ENCODE measurements at places on chromosomes 3 and 15.

DNA sequence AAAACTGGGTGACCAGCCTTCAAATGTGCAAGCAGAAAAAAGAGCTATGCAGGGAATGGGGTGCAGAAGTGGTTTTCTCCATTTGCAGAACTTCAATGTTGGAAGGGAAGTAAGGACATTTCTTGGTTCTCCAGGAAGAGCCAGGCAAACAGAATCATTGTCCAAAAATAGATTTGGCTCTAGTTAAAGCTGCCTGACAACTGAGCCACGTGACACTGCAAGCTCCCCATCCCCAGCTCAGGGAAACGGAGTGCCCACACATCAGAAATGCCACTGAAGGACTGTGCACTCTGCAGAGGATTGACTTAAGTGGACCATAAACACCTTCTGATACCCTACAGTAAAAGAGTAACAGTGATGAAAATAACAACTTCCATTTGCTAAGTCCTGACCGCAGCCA lies 195.6 kb upstream of the NSMCE3 start:
- DNase-seq, result no peak

DNA sequence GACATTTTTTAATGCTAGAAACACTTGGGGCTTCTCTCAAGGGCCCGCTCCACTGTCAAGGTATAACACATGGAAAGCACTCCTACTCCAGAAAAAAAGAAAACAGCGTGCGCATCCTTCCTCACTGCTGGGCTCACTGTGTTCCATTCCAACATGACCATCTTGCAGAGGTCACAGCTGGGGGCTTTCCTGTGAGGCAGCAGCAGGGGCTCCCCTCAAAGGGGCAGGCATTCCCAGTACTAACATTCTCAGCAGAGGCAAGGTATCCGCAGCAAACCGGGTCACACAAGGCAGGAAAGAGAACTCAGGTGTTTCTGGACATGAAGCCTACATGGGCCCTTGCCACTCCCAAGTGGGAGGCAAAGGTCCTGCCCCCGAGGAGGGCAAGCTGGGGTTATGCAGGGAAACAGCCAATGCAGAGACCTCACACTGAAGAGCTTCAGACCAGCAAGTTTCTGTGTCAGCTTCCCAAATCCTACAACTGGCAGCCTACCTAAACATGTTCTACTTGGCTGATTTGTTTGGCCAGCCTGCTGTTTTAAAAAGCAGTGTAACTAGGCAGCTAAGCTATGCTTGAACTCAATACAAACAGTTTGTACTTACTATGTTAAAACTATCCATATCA lies 6.4 kb downstream of the BDH1 start:
- no peak for DNase-seq

DNA sequence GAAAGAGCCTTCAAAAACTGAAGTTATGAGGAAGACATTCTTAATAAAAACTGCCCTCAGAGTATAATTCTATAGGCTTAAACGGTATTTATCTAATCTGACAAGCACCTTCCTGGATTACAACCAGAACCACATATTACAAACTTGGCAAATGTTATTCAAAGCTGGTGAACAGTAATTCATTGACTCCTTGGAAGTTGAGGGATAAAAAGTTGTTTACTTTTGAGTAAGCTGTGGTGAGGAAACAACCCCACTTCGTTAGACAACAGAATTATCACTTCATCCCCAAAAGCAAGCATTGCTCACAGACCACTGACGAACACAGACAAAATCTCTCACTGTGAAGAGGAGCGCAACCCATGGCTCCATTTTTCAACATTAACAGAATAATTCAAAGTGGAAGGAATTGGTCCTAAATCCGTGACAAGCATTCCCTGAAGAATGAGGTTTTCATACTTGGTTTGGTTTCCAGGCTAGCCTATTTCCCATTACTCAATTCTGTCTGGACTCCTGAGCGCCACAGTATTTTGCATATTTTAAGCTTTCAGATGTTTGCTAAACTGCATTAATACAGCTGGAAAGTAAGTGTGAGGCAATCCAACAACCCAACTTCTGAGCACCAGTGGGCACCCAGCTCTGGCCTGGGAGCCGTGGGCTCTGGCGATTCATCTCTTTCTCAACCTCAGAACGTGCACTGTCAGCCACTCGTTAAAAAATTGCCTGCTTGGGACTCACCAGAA lies 32.7 kb downstream of the LRIG1 start:
- DNase-seq, result peak; percentile 78

GRCh38 chr3:16846373-16847080 lies 38.2 kb upstream of the PLCL2 start:
- DNase-seq, result no peak

DNA sequence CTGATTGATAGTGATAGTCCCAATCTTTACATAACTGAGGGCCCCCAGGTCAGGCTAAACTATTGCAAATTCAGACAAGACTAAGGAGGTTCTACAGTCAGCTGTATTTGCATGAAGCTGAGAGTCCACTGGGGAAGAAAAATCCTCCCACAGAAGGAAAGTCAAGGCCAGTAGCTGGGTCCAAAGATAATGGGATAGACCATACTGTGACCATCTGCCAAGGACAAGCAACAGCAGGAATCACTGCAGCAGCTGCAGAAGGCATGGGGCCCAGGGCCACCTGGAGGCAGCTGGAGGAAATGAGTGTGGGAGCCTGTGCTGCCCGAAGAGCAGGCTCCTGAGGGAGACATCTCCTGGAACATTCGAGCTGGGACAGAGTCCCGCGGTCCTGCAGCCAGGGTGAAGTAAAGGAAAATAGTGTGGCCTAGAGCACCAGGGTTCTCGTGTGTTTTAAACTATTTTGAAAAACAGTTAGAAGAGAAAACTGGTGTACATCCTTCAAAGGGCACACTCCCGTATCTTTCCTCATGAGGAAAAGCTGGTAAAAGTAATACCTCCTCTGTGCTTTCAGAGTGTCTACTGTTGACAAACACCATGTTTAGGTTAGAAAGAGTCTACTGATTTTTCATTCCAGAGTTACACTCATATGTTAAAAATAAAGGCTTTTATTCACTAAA lies 13.2 kb upstream of the TMEM212 start:
- DNase-seq, result peak; percentile 88

DNA sequence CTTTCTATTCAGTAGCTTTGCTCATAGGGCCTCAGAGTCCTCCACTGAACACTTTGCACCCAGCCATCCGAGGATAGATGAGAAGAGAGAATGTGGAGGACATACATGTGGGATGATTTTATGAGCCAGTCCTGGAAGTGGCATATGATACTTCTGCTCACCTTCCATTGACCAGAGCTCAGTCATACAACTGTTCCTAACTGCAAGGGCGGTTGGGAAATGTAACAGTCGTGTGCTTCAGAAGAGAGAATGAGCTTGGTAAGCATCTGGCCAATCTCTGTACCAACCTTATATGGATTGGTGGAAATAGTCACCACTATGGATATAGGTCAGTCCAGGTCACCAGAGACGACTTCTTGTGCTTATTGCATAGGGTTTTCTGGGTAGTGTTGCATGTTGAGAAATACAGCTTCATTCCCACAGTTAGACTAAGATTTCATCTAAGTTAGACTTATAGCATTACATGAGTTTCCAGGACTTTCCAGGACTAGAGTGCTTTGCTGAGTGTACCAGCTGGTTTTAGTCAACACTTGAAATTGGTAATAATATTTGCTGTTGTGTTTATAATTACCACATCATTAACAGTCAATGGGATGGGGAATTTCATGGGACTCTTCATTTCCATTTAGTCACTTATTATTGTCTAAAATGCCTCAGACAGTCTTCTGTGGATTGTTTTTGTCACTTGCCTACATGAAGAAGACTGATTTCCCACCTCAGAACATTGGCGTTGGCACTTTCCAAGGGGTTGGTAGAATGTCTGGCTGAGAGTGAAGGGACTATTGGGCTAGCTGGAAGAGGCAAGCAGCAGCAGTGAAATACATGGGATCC lies 214.5 kb upstream of the ROPN1 start:
- no peak for DNase-seq

DNA sequence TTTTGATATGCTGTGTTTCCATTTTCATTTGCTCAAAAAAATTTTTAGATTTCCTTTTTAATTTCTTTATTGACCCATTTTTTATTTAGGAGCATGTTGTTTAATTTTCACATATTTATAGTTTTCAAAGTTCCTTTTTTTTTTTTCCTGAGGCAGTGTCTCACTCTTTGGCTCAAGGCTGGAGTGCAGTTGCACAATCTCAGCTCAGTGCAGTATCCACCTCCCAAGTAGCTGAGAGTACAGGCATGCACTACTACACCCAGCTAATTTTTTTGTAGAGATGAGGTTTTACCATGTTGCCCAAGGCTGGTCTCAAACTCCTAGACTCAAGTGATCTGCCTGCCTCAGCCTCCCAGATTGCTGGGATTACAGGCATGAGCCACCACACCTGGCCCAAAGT lies 36.2 kb downstream of the PFN2 start:
- peak; percentile 85 for DNase-seq

- DNase-seq, result peak; percentile 39
Observed at GRCh38 chr3:106068795-106069194, 200.0 kb upstream of the CBLB start.

DNA sequence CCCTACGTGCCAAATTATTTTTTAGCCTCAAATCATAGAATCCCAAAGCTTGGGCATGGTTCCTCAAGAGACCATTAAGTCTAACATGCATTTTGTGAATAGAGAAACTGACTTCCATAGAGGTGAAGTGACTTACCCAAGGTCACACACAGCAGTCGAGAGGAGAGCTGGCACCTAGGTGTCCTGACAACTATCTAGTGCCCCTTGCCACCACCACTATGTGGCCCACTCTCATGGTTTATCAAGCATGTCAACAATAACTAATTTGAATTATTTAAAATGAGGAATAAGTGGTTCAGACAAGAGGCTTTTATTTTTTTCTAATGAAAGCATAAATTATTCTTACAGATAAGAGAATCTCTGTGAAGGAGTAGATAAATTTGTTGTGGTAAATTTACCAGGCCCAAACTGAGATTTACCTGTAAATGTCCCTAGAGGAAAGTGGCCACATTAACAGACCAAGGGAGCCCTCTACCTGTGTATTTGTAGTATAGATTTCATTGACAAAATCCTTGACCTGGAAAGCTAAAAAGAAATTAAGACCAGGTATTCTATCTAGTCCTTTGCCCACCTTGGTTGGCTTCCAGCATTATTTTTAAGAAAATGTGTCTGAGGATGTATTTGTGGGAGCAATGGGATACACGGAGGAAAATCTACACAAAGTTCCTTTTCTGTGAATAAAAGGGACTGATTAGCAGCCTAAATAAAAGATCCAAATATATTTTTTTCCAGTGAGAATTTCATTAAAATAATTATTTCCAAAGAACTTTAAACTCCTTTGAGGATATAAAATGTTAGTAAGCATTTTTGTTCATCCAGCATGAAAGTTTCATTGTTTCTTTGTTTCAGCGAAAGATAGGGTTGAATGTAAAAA lies 49.1 kb downstream of the IQCH start:
- DNase-seq, result peak; percentile 47

- DNase-seq, result peak; percentile 12
Observed at GRCh38 chr3:31936420-31937060, 44.5 kb downstream of the OSBPL10 start.

DNA sequence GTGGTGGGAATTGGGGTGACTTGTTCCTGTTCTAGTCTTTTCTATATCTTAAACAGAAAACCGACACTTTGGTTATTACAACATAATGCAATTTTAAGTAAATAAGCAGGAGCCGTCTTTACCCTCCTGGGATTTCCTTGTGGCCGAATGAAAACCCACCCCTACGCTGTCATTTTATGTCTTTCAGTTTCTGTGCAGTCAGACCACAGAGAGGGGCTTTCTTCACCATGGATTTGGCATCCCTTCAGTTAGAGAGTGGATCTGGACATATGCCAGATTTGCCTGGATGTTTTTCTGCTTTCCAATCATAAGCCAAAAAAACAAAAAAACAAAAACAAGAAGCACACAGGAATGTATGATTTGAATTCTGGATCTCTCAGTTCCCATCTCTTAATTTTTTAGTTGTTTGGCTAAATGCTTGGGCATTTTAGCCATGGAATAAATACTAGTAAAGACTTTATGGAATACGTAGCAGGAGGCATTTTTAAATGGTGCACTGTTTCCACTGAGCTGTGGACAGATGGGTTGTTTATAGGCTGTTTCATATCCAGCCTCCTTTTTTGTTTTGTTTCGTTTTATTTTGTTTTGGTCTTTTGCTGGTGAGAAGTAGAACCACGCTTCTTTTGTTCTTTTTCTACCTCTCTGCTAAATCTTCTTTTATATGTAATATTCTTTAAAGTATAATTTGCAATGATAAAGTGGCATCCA lies 272.9 kb downstream of the FEZF2 start:
- no peak for DNase-seq

GRCh38 chr15:92907896-92908712 lies 8.0 kb downstream of the CHD2 start:
- peak; percentile 97 for DNase-seq

GRCh38 chr3:197201791-197202452 lies 96.5 kb downstream of the DLG1 start:
- DNase-seq, result no peak

DNA sequence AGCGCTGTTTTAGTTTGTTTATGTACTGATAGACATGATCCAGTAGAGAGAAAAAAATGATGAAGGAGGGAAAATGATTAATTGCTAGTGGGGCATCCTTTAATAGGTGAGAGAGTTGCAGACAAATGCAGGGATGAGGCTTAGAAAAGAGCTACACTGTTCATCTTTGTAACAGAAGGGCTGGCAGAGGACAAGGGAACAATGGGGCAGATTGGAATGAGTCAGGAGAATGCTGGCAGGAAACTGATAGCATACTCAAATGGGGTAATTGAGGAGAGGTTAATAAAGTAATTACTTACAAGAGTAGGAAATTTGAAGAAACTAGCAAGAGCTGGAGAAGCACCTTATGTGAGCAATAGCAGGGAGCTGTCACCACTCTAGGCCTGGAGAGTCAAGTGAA lies 170.9 kb downstream of the OXSM start:
- no peak for DNase-seq

DNA sequence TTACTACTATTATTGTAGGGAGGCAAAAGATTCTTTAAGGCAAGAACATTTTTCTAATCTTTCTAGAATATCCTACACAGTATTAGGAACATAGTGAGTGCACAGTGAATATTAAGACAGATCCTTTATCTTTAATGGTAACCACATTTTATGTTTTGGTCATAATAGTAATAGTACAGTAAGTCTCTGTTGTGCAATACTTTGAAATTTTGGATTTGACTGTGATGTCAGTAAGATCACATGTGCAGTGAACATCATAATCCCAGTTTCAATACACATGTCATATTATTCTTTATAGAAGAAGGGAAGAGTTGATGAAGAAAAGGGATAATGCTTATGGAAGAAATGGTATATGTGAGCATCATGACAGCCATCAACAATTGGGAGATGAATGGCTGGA lies 10.7 kb downstream of the STT3B start:
- peak; percentile 57 for DNase-seq

GRCh38 chr3:28698706-28699105 lies 350.1 kb upstream of the AZI2 start:
- DNase-seq, result no peak

- no peak for DNase-seq
Observed at GRCh38 chr3:54780336-54780735, 147.5 kb downstream of the LRTM1 start.
